ENCODE measurements at places on chromosomes 6 and 20. TPM values are rescaled to one million over a fixed set of nuclear protein-coding genes. Genes with fewer than 3 reads are reported as not detected.

DNA sequence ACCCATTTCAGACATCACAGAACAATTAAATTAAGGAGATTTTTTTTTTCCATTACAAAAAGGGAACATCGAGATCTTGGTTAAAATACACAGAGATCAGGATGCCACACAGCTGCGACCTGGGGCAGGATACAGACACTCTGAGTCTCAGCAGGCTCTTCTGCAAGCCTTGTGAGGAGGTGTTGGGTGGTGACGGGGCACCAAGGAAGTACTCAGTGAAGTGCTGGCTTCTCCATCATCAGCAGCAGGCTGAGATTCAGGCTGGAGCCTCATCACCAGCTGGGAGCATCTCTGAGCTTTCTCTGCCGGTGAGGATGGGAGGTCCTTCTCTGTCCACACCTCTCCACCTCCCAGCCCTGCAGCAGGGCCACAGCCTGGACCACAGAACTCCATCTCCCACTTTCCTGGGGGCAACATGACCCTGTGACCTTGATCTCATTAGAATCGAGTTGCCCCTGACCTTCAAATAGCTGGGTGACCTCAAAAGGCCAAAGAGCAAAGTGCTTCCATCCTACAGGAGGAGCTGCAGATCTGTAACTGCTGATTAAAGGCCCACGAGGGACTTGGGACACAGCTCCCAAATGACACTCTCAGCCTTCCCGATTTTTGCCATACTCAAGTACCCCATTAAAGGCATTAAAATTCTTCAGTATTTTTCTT is 16.0 kb downstream of the PMEPA1 start:
- no peak for DNase-seq

- no peak for DNase-seq
Measured at GRCh38 chr6:55448451-55448850, 121.2 kb downstream of the GFRAL start.

DNA sequence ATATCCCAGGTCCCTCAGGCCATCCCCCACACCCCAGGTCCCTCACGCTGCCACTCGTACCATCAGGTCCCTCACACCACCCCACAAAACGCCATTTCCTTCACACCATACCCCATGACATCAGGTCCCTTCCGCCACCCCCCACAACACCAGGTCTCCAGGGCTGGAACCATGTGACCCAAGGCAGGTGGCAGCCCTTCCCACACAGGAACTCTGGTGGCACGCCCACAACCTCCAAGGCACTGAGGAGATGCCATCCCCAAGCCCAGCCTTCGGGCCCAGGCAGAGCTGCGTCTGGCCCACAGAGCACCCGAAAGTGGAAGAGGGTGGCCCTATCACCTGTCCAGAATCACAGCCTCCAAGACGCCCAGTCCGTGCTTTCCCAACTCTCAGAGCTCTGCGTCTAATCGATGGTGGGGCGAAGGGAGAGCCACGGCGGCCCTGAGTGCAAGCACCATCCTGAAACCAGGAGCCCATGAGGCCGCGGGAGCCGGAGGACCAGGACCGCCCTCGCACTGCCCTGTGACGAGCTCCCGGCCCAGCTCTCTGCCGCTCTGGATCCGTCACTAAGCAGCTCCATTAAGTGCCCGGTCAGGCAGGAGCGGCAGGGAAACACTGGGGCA is 12.7 kb downstream of the TAF4 start:
- DNase-seq, result no peak

DNA sequence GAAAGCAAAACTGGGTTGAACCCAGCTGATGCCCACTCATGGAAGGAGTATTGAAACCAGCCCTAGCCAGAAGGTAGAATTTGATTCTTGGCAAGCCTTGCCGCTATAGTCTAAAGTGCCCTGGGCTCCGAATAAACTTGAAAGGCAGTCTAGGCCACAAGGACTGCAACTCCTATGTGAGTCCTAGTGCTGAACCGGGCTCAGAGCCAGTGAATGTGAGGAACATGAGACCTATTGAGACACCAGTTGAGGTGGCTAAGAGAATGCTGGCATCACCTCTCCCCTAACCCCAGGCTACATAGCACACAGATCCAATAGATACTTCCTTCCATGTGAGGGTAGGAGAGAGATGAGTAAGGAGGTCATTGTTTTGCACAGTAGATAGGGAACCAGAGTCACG is 3.5 kb upstream of the DEFB110 start:
- no peak for DNase-seq

GRCh38 chr6:15653581-15653980 is 9.2 kb downstream of the DTNBP1 start:
- DNase-seq, result no peak

- no peak for DNase-seq
Measured at GRCh38 chr6:47004463-47004862, 37.7 kb downstream of the ADGRF1 start.

DNA sequence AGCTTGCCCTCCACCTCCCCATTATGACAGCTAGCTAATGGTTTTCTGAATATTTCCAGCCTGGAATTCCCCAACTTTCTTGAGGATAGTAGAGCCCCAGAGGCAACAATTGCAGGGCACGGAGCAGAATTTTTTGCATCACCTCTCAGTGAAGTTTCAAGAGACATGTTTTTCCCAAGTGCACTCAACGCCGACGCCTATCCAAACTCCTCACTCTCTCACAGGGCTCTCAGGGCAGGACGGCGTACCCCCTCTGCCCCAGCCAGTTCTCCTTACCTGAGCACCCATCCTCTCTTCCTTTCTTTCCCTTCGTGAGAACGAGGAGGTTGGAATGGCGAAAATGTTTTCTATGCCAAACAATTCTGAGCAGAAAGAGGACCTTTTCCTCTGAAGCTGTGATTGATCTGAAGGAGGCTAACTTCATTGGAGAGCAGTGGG is 83.1 kb upstream of the FOXQ1 start:
- no peak for DNase-seq

DNA sequence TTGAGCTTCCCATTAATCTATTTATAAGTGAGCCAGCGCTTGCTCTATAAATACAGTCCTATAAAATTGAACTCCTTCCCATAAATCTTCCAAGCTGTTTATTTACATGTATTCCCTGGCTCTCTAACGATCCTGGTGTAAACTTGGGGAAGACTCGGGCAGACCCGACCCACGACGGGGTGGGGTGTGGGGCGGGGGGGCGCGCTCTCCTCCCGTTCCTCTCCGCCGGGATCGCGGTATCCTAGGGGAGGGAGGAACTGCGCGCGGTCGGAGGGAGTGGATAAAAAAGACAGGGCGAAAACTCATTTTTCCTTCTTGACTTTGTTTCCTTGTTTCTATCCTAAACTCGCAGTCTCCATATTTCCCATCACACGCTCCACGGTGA is 31.1 kb downstream of the TFAP2B start:
- peak; percentile 18 for DNase-seq

ETV7 gene
- total RNA-seq, result 0.49 TPM

AVP gene
- total RNA-seq, result not detected

- no peak for DNase-seq
Measured at GRCh38 chr20:8097307-8097706, 34.8 kb upstream of the PLCB1 start.

CST5 gene
- not detected for total RNA-seq

FNDC1 gene
- 59.6 TPM for total RNA-seq

CHRNA4 gene
- 0.20 TPM for total RNA-seq

DNA sequence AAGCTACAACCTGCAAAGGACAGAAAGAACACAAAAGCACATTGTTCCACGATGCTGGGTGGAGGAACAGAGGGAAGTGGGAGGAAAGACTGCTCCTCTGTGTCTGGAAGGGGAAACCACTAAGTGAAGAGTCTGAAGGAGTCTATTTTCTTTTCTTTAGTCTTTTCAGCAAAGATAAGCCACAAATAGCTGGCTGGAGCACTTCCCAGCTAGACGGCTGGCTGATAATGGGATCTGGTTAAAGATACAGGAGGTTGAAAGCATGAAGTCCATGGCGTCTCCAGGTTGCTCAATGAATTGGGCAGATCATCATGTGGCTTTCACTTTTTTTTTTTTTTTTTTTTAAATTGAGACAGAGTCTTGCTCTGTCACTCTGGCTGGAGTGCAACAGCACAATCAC is 154.0 kb upstream of the KCNG1 start:
- DNase-seq, result no peak

DNA sequence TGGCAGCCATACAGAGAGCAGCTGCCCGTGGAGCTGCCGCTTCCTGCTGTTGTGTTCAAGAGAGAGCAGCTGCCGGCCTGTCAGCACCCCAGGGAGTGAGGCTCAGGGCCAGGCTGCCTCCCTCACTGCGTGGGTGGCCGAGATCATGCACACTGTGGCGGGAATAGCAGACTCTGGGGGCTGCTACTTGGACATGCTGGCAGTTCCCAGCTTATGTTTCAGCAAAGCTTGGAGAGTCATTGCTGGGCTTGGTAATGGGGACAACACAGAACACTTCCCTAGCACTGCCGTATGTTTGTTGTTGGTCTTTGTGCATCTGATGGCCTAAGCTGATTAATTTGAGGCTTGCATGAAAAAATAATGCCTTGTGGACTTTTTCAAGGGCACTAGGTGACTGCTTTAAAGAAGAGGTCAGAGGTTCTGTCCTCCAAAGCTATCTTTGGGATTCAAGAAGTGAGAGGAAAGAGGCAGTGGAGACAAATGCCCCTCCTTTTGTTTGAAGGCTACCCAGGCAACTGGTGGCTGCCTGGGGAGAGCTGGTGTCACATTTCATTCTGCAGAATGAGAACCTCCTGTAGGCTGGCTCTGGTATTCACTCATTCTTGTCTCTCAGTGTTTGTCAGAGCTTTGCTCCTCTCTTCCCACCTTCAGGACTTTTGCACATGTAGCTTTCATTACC is 18.8 kb downstream of the MRAP2 start:
- DNase-seq, result peak; percentile 43

PSMF1 gene
- 25.2 TPM for total RNA-seq

B3GALT4 gene
- 5.1 TPM for total RNA-seq

GRCh38 chr20:34988191-34988540 is 32.5 kb downstream of the MYH7B start:
- DNase-seq, result no peak
